ENCODE measurements at places on chromosomes 7 and 10.

- DNase-seq = no peak
These were observed 64.7 kb downstream of the MACC1 start for GRCh38 chr7:20152511-20152910.

- no peak for DNase-seq
These were observed 61.1 kb downstream of the FOXI2 start for GRCh38 chr10:127798111-127798510.

- no peak for DNase-seq
These were observed 4.9 kb downstream of the CPA4 start for GRCh38 chr7:130297628-130298543.

DNA sequence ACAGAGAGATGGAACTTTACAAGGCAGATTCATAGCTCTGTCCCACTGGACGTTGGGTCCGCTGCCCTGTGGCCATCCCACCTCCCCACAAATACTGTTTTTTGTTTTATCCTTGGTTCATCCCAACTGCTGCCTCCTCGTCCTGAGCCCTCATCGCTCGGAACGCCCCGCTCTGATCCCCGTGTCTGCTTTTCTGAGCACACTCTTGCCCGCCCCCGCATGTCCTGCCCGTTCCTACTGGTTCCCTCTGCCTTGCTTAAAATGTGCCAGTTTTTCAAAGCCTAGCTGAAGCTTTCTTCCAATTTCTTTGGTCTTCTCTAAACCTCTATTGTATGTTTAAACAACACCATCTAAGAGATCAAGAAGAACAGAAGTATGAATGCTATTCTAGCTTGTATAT, 19.4 kb downstream of the RNF32 start:
- no peak for DNase-seq

GRCh38 chr10:74589851-74590250, 236.5 kb upstream of the KAT6B start:
- DNase-seq = no peak

DNA sequence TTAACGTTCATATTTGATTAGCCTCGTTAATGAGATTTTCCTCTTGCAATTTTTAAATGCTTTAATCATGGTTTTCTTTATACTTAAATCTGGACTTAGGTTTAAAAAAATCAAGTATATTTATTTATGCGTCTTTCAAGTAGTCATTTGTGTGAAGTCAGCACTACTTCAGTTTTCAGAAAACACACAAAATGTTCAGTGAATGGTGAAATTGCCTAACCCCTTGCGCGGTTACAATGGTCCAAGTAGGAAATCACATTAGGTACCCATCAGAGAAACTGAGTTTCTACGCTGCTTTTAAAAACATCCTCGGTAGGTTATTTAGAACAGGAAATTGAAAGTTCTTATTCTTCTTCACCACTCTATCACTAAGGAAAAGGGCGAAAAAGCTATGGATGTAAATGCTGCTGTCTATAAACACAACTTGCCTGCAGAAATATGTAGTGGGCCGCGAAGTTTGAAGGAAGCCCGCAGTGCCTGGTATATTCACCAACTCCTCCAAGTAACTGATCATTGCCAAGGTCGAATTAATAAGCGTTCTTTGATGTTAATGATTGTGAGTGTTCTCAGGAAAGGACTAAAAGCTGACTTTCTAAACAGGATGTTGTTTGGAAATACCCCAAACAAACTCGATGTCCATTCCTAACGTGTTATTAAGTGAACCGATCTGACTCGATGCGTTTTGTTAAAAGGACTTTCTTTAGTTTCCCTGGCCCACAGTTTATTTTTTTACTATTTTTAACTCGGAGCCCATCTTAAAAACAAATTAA, 1.0 kb downstream of the SYPL1 start:
- no peak for DNase-seq

DNA sequence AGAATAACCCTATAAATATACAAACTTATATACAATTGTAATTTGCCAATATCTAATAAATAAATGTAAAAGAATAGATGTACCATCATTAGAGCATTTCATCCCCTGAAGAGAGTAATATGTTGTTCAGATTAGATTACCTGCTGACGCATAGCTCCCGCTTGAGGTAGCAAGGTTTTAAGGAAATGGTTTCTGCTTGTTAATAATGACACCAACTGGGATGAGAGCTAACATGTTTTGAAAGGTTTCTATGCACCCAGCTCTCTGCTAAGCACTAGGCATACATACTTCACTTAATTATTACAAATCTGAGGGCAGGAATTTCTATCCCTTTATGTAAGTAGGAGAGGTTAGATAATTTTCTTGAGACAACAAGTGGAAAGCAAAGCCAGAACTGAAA, 1003.3 kb upstream of the SORCS1 start:
- DNase-seq = no peak

- no peak for DNase-seq
These were observed 47.1 kb upstream of the PRR15 start for GRCh38 chr7:29516491-29516890.

DNA sequence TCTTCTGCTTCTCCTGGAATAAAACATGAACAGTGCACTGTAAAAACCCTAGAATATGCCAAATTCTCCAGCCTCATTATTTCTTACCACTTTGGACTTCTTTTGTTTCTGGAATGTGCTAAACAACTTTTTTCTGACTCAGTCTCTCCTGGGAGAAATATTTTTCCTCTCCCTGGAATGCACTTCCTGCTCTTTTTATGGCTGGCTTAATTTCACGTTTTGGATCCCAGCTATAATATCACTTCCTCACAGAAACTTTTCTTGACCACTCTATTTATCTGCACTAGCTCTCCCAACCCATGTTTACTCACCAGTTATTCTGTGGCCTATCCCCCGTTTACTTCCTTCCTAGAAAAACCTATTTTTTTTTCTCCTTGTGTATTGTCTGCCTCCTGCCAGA, 26.7 kb downstream of the ABCB5 start:
- DNase-seq = no peak

DNA sequence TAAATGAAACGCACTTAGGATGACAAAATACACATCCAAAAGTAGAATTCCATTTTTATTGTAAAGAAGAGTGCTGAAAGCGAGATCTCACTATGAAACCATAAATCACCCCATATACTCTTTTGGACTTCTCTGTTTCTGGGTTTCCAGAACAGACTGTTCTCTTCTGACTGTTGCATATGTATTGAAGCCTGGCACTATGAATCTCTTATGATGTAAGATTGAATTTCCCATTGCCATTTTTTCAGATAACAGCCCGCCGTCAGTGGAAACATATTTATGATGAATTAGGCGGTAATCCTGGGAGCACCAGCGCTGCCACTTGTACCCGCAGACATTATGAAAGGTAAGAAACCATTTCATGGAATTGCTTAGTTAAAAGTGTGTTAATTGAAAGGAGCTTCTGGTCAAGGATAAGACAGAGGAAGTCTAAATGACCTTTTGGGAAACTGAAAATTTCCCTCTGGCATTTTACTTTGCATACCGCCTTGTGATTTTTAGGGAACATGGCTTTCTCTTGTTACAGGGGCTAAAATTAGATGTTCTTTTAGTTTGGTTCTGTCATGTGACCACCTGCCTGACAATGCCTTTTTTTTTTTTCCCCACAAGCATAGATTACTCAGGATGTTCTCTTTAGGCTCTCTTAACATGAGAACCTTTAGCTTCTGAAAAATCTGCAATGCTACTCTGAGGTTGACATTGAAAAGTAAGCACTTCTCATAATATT, 168.1 kb downstream of the ARID5B start:
- no peak for DNase-seq

GRCh38 chr7:47244692-47245091, 337.2 kb downstream of the TNS3 start:
- no peak for DNase-seq

- DNase-seq = no peak
These were observed 44.2 kb downstream of the LRMDA start for GRCh38 chr10:75475460-75476182.

- no peak for DNase-seq
These were observed 153.4 kb upstream of the KLF14 start for GRCh38 chr7:130887182-130887956.

GRCh38 chr10:18549105-18549504, 102.3 kb downstream of the NSUN6 start:
- DNase-seq = no peak

- no peak for DNase-seq
These were observed 34.5 kb downstream of the BAMBI start for GRCh38 chr10:28711776-28712175.

GRCh38 chr10:85527616-85528317, 838.8 kb downstream of the GRID1 start:
- DNase-seq = no peak

GRCh38 chr10:119826771-119827170, 45.9 kb downstream of the MCMBP start:
- DNase-seq = no peak

GRCh38 chr10:77012812-77013500, 624.7 kb downstream of the KCNMA1 start:
- no peak for DNase-seq

DNA sequence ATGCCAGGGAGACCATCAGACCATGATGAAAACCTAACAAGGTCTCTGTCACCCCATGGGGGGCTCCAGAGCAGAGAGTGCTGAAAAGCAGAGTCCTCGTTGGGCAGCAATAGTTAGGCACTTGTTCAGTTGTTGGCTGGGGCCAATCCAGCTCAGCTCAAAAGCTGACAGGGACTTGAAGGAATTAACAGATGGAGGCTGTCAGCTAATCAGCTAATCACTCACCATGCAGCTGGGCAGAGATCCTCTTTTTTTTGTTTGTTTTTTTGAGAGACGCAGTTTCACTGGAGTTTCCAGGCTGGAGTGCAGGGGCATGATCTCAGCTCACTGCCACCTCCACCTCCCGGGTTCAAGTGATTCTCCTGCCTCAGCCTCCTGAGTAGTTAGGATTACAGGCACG, 18.1 kb downstream of the CEP55 start:
- no peak for DNase-seq

DNA sequence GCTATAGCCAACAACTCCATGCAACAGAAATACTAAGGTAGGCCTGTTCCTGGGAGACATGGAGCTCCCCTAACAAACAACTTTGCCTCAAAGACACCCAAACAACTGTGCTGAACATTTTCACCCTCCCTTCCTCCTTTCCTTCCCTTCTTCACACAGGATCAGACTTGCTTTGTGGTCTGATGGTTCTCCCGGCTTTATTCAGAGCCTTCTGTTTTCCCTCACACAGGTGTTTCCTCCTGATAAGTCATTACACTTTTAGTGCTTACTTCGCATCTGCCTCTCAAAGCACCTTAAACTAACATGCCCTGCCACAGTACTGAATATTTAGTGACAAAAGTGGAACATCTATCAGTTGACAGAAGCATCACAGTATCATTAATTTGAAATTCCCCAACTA, 56.3 kb upstream of the YAE1 start:
- no peak for DNase-seq

GRCh38 chr7:8585591-8585990, 152.2 kb downstream of the NXPH1 start:
- DNase-seq = no peak

DNA sequence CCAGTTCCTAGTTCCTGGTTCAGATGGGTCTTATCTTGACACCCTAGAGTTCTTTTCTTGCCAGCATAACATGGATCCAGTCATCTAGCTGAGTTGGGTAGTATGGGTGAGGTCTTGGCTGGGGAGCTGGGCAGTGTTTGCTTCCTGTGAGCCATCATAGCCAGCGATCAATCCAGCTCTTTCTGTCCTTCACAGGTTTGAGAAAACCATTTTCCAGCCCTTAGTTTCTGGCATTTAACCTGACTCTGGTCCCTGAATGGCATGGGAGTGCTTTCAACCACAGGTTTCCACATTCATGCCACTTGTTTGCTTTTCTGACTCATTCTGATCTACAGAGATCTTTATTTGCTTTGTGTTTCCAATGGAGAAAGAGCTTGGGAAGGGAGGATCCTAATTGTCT, 8.6 kb downstream of the SLC13A1 start:
- DNase-seq = no peak

DNA sequence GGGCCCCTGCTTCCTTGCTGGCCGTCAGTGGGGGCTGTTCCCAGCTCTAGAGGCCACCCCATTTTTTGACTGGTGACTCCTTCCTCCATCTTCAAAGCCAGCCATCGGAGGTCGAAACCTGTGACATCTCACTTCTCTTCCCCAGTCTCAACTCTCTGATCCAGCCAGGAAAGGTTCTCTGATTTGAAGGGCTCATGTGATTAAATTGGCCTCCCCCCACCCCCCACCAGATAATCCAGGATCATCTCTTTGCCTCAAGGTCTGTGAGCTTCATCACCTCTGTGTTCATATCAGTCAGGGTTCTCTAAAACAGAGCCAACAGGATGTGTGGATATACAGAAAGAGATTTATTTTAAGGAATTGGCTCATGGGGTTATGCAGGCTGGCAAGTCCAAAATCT, 5.6 kb upstream of the RAMP3 start:
- DNase-seq = no peak

- no peak for DNase-seq
These were observed 237.0 kb downstream of the EXOC4 start for GRCh38 chr7:133489906-133490305.

GRCh38 chr7:3087243-3087755, 43.6 kb upstream of the CARD11 start:
- no peak for DNase-seq
